H4 (cell line): ENCODE measurements at places on chromosomes 5 and 9. TPM values are rescaled to one million over a fixed set of nuclear protein-coding genes. Genes with fewer than 3 reads are reported as not detected.
A peak's percentile ranks its signal among the peaks of the same experiment; 100 is the strongest.

SH3TC2 gene
- 0.95 and 2.1 TPM in 2 replicates for total RNA-seq

PCDHGC4 gene
- total RNA-seq: 0.10 TPM in 1 of 2 replicates, not detected in the other

NUTM2G gene
- total RNA-seq: not detected in 2 replicates

P4HA2 gene
- total RNA-seq: 83.5 and 85.5 TPM in 2 replicates

OR1Q1 gene
- total RNA-seq: not detected in 2 replicates

CNTNAP3B gene
- 23.1 and 23.4 TPM in 2 replicates for total RNA-seq

F2RL1 gene
- total RNA-seq: 48.8 and 59.5 TPM in 2 replicates

IRX1 gene
- total RNA-seq: 17.1 and 21.3 TPM in 2 replicates

PNPLA7 gene
- 0.14 TPM in 1 of 2 replicates, not detected in the other for total RNA-seq

N4BP3 gene
- total RNA-seq: 0.25 and 0.39 TPM in 2 replicates

ACER2 gene
- total RNA-seq: 0.31 and 1.1 TPM in 2 replicates

CRHBP gene
- total RNA-seq: not detected in 2 replicates

GRCh38 chr9:23636199-23636598, 189.8 kb downstream of the ELAVL2 start:
- no peak for DNase-seq

DNA sequence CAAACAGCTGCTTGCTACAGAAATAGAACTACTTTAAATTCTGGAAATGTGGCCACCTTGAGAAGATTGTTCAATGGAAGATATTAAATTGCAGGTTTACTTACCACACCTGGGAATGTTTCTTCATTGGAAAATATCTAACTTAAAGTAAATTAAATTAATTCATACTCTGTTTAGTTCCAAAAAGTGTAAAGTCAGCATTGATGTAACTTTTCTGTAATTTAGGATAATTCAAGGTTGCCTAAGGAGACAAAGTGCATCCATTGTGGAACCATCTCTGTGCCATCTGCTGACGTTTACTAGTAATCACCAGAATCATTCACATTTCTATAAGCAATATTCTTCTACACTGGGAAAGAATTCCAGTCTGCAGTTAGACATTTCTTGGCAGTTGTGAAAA, 53.0 kb downstream of the FAM170A start:
- DNase-seq: no peak

DNA sequence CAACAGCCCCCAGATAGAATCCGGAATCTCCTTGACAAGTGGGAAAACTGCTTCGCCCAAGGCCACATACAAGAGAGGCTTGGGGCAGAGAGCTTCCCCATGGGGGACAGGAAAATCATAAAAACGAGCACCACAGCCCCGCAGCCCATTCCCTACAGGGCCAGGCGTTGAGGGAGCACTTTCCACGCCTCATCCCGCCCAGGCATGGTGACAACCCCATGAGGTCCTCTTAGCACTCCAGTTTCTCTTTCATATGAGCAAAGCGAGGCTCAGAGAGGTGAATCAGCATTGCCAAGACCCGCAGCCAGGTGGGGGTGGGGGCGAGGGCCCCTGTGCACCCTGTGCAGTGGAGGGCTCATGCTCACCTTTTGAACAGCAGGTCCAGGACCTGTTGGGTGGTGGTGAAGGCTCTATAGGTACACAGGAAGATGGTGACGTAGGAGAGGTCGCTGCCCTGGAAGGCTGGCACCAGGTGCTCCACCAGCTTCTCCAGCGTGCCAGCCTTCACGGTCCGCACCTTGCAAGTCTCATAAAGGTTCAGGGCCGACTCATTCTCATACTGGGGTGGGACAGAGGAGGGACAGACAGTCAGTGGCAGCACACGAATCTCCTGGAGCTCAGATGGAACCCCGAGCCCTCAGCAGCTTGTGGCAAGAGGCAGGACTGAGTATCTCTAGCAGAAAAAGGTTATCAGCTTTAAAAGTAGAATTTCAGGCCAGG, 10.9 kb downstream of the RALGDS start:
- no peak for DNase-seq

- peak; percentile 97 for DNase-seq
Measured at GRCh38 chr9:34376596-34377403, at the start of gene MYORG. Gene MYORG, minus strand, starts transcription at chr9:34376898. Its CDS starts 3,955 bp downstream, at chr9:34372943.

DNA sequence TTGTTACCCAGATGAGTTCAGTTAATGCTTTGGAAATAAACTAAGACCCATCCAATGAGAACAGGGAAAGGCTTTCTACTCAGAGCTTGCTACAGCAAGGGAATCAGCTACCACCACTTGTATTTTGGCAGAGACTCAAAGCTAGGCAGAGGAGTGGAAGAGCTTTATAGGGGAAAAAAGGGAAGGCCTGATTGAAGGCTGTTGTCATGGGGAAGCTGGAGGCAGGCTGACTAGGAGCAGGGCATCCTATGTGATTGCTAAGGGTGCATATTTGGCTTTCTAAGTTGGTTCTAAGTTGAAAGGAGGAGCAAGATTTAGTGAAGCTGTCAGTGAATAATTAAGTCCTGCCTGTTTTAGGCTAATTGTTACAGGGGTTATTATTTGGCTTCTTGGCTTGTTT, 115.5 kb downstream of the PTTG1 start:
- no peak for DNase-seq

DNA sequence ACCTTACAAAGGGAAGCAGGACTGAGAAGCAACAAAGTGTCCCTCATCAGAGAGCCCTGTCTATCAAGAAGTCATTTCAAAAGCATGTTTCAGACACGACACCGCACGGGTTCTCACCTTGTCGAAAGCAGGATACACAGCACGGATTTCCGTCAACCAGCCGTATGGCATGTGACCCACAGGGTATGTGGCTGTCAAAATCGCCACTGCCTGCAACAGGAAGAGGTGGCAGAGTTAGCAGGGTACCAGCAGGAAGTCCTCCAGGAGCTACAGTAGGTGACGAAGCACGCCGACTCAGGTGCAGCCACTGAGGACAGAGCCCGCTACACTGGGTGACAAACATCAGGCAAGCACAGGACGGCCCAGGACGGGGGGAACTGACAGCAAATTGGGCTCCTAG, 81.2 kb downstream of the OTULIN start:
- DNase-seq: no peak

- DNase-seq: no peak
Measured at GRCh38 chr5:160159991-160160792, 40.9 kb upstream of the PWWP2A start.

GRCh38 chr5:138488481-138488945, 23.2 kb downstream of the EGR1 start:
- DNase-seq: peak; percentile 59

DNA sequence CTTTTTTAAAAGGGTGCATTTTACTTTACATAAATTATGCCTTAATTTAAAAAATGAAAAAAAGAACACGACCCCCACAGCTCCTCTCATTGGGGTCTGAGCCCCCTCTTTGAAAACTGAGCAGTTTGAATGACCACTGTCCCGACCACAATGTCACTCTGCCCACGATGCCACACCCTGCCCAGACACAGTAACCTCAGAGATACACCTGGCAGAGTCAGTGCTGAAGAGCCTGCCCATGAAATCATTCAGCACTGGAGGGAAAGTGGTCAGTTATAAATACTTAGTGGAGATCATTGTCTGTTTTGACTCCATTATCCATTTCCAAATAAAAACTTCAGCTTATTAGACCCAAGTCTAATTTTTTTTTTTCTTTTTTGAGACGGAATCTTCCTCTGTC, 49.3 kb downstream of the DNAJC21 start:
- no peak for DNase-seq

GRCh38 chr5:75363111-75363510, 26.1 kb downstream of the HMGCR start:
- DNase-seq: no peak

DNA sequence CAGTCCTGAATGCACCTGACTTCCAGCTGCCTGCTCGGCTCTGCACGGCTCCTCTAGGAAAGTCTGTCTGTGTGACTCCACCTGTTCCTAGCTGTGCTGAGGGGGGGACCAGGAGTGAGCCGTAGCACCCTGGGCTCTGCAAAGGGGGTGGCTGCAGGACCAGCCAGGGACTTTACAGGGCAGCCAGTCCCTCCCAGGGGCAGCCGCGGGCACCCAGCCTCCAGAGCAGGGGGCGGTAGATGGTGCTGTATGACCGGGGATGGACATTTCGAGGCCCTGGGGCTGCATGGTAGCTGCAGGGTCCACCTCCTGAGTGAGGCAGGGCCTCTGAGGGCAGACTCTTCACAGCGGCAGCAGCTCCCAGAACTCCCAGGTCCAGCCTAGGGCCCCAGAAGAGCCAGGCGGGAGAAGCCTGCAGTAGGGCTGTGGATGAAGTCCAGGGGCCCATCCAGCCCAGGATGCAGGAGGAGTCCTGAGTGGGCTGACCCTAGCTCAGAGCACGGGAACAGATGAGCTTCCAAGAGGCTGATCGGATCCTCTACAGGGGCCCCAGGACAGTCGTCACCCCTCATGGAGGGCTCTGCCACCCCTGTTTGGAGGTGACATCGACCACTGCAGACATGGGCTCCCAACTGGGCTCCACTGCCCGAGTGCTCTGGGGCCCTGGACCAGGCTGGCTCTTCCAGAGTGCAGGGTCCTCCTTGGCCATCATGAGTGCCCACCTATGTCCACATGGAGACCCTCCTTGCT, 105.4 kb downstream of the ZNF354C start:
- no peak for DNase-seq

DNA sequence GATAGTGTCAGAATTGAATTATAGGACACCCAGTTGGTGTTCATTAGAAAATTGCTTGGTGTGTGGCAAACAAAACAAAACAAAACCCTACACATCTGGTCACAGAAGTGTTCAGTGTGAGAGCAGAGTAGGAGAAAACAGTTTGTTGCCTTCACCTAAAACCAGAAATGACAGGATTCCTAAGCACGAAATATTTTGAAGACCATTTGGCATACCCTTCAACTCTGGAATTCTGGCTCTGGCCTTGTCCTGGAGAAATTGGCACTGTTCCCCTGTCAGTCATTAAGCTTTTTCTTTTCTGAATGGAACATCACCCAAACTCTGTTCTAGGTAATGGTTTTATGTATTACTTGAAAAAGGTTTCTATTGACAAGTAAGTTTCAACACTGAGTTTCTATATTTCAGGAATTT, 110.2 kb upstream of the PCA3 start:
- DNase-seq: no peak

GRCh38 chr5:110112348-110112747, 422.6 kb downstream of the MAN2A1 start:
- DNase-seq: no peak

- peak; percentile 15 for DNase-seq
Measured at GRCh38 chr5:146860213-146860893, 18.2 kb downstream of the PPP2R2B start.

DNA sequence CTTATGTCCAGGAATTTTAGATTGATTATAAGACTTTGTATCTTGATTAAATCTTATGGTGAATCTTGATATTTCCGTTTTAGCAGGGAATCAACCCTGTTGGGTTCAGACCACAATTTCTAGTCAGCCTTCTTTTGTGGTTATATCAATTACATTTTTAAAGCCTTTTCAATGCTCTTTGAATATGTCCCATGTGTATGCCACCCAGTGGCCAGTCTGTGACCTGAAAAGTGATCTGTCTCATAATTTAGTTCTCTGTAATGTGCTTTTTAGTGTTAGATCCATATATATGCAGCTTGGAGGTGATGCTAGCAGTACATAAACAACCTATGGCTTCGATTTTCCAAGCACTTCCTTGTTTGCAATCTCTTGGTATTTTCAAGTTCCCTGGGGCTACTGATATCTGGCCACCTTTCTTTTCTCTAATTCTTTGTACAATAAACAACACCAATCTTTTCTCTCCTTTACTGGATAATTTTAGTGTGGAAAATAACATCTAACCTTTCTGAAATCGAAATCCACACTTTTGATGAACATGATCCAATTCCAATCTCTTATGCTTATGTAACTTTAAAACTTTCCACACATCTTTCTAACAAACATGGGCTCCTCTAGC, 28.8 kb downstream of the PDE8B start:
- DNase-seq: no peak

GRCh38 chr5:149572170-149572569, 9.1 kb upstream of the ARHGEF37 start:
- no peak for DNase-seq

DNA sequence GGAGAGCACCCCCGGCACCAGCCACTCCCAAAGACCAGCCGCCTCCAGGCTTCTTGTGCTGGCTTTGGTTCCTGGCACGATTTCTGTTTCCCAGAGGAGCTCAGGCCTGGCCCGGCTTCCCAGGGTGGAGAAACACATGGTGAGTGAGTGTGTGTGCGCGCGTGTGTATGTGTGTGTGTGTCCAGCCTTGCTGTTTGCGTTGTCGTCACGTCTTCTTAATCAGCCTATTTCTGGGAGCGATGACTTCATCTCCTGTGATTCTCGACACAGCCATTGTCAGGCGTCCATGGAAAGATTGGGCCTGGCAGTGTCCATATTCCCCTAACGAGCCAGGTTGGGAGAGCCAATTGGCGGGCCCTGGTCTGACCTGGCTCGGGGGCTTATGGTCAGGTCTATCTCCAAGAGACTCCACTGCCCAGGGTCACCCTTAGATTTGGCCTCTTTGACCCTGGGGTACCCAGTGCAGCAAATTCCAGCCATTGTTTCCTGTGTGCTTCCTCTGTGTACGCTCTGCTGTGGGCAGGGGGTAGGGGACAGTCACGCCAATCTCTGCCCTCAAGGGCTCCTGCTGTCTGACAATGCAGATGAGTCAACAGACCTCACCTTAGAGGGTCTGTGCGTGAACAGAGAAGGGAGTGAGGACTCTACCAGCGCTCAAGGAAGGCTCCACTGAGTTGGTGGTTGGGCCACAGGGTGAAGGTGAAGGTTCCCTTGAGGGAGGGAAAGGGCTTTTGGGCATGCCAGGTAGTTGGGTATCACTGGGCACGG, 73.8 kb downstream of the DAB2IP start:
- DNase-seq: peak; percentile 45

DNA sequence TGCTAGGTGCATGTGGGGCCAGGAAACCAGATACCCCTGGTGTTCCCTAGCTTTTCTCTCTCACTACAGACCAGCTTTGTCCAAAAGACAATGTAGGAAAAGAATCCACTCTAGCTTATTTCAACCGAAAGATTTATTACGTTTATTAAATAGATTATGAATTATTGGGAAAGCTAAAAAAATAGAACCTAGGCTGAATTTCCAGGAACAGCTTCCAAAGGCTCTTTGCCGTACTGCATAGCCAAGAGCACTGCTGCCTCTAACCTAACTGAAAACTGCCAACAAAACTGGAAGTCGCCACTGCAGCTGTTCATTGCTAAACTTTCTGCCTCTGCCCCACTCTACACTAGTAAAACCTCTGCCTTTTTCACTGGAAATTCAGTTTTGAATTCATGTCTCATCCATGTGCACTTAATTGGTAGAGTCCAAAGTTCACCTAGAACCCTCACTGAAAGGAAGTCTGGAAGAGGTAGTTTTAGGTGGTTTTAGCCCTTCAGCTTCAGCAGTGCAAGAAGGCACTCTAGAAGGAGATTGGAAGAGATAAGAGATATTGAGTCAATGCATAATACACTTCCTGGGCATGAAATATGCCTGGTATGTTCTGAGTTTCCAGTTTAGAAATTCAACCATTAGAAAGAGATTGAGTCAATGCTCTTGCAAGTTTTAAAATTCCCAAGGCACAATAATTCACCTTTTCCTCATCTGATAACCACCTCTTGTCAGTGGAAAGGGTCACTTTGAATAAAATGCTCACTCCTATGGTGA, 927.9 kb downstream of the MAT2B start:
- no peak for DNase-seq
